Hippocampal formation (tissue), 2 donors: ENCODE measurements at places on chromosomes 2 and 18.

GRCh38 chr2:44801289-44801840, 140.1 kb upstream of the SIX3 start:
- no peak for DNase-seq

DNA sequence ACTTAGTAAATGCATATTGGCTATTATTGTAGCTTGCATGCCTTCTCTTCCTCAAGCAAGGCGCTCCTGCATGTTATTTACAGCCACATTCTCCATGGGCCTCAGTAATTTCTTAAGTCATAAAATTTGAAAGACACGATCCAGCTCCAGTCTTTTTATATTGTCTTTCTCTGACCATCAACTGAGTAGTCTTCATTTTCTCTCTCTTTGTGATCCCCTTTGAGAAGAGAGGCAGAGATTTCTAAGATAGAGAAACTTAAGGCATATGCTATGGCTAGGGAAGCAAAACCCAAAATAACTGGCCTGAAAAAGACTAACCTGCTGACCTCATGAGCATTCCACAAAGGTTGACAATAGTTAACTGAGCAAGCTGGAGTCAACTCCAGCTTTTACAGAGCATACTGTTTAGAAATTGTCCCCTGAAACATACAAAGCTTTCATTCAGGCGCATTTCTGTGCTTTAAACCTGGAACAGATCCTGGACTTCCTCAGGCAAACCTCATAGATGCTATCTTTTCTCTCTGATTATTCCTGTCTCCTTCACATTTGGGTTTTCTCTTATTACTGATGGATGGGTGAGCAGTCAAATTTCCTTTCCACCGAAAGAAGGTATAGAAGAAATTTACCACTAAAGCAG, 4.6 kb downstream of the DPP4 start:
- DNase-seq = no peak

DNA sequence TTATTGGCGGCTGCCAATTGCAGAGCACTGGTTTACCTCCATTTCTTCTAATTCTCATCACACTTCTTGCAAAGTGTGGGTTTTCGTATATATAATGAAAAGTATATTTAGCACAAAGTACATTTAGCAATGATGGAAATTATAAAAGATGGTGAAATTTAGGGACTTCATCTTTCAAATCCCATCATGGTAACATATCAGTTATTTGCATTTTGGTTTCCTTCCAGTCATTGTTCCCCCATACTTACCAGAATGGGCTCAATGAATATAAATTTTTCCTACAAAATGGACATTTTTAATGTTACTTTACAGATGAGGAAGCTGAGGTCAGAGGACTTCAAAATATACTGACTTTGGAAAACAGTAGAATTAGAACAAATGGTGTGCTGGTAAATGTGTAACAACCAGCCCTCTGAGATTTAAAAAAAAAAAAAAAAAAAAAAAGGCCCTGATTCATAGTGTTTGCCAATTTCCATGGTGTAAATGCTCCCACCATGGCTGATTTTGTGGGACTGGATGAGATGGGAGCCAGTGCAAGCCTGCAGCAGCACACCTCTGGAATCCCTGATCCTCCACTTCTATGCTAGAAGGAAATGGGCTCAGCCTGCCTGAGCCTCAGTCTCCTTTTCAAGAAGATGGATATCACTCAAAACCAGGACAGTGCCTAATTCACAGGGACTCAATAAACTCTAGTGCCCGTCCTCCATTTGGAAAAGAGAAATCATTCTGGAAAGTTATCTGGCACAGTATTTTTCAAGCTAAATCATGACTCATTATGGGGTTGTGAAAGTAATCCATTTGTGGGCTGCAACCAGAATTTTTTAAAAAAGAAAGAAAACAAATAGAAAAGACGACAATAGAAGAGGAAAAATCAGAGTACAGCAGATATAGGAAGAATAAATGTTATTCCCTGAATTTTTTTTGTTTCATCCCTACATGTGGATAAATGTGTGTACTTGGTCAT, 34.0 kb downstream of the LBH start:
- DNase-seq = no peak

DNA sequence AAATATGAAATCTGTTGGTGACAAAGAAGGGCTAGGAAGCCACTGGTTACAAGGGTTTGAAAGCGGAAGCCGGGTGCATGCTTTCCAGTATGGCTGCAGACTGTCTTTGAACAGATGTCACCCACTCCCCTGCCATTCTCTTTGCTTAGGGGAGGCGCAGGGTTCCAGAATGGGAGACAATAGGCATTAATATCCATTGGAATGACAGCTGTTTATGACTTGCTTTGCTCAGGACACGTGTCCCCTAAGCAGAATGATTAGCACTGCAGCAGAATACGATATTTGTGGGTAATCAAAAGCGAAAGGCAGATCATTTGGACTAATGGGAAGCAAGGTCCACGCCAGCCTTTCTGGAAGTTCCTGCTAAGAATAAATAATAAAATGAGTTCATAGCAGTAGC, 25.8 kb upstream of the NRP2 start:
- DNase-seq = no peak
